ENCODE measurements at places on chromosomes 6 and 20.

DNA sequence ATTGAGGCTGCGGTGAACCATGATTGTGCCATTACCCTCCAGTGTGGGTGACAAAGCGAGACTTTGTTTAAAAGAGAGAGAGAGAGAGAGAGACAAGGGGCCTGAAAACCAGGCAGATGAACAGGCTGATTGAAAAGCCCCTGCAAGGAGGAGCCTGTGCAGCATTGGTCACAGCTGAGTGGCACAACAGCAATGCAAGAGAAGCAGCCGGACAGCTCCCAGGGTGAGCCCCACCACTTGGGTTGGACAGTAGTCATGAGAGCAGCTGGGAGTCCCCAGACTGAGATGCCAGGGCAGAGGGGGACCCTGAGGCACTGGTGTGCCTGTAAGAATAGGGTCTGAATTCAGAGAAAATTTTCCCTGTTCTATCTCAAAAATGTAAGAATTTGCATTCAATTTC lies 10.2 kb downstream of the DNPH1 start:
- no peak for DNase-seq

- no peak for DNase-seq
Observed at GRCh38 chr6:145209272-145209671, 526.0 kb downstream of the EPM2A start.

GRCh38 chr6:145906144-145906543 lies 58.0 kb downstream of the SHPRH start:
- DNase-seq: no peak

DNA sequence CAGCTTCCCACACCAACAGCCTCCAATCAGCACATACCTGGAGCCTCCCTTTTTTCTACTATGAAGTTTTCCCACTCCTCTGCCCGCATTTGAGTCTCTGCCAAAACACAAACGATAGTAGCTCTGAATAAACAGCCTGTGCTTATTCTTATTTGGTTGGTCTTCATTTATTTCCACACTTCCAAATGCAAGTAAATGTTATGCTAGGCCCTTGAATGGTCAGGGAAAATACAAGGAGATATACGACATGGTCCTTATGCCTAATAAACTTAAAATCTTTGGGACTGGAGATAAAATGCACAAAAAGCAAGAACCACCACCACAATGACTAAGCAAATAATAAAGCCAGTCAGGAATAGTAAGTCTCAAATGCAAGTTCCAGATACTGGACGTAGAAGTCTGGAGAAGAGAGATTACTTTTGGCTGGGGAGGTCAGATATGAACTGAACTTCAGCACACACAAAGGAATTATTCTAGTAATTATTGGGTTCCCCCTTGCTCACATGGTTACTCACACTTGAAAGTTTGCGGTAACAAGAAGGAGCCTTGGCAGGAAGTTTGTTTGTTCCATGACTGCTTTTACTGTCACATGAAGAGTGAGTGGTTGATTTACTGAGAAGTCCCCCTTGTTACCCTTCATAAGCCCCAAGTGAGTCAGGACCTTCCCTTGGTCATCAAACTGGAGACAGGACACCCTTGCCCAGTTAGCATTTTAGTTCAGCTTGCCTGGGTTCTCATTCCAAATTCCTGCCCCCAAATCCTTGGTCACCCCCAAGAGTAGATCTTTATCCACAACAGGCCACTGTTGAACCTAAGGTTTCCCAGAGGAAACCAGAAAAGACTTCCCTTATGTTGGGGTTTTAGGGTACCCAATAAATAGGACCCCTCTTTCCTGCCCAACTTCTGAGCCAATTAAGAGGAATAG lies 511.2 kb upstream of the JARID2 start:
- no peak for DNase-seq

DNA sequence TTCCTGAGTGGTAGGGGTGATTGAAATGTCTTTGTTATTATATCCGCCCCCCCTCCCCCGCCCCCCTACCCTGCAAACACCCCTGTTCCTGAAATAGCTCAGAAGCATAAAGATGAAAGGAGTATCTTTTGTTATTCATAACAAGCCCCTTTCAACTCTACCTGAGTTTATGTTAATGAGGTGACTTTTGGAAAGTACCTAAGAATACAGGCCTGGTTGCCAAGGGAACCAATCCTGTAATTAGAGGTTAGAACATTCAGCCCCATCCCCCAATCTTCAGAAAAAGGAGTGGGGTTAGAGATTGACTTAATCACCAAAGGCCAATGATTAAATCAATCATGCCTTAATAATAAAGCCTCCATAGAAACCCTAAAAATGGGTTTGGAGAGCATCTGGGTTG lies 979.2 kb upstream of the GJE1 start:
- no peak for DNase-seq

- DNase-seq: no peak
Observed at GRCh38 chr20:4800676-4801449, 79.2 kb downstream of the PRND start.

DNA sequence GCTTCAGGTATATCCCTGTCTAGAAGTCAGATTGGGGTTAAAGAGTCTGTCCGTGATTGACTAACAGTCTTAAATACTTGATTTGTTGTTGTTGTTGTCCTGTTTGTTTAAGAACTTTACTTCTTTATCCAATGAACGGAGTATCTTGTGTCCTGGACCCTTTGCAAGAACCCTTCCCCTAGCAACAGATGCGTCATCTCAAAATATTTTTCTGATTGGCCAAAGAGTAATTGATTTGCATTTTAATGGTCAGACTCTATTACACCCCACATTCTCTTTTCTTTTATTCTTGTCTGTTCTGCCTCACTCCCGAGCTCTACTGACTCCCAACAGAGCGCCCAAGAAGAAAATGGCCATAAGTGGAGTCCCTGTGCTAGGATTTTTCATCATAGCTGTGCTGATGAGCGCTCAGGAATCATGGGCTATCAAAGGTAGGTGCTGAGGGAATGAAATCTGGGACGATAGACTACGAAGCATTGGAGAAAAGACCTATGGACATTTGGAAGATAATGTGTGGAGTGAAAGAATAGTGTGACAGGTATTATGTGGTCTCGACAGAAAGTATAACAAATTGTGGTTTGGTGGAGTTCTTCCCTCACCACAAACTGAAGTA lies at the start of gene HLA-DRA:
TSS of gene HLA-DRA (plus strand) at position 286 of the 613 bp plus-strand sequence. CDS start at position 350, 64 bp downstream.
- DNase-seq: no peak

DNA sequence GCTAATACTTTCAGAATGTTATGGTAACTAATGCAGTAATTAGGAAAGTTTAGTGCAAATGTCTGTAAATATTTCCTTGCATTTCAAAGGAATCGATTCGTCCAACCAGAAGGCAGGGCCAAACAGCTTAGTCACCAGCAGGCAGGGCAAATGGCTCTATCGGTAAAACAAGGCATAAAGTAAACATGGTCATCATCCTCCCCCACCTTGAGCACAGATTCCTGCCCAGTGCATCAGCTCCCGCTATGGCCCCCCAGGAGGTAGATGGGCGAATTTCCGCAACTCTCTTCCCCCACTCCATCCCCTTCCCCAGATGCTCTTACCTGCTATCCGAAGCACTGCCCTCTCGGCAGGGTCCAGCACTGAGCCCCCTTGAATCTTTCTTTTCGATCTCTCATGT lies 103.8 kb upstream of the BEND6 start:
- no peak for DNase-seq

GRCh38 chr6:53107091-53107490 lies 41.5 kb downstream of the GCM1 start:
- DNase-seq: no peak

GRCh38 chr20:43942201-43942590 lies 27.5 kb downstream of the TOX2 start:
- DNase-seq: no peak

DNA sequence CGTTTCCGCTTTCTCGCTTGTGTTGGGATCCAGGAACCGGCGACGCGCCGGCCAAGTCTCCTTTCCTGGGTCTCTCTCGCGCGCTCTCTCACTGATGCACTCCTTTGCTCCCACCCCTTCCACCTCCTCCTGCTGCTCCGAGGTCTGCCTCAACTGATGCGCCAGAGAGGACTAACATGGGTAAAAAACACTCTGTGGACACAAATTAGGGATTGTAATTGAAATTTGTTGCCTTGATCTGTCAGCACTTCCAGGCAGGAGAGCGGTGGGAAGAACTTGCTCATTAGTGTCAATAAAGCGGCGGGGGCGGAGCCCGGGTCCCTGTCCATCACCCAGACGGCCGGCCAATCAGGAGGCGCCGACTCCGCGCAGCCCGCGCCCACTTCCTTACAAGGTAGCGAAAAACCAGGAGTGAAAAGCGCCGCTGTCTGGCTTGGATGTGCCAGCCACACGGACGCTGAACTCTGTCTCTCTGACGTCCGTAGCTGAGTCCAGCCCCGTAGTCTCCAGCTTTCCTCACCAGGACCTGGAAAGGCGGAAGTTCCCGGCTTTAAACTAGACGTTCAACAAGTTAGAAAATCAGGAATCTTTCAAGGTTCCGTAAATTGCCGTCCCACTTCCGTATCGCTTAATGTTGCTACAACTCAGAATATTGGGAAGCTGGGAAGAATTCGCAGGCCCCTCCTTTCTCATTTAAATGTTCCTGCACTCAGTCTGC lies at the start of gene TBX18:
TSS of gene TBX18 (minus strand) at position 267 of the 718 bp plus-strand sequence. CDS start 417 bp downstream, outside the sequence.
- no peak for DNase-seq

DNA sequence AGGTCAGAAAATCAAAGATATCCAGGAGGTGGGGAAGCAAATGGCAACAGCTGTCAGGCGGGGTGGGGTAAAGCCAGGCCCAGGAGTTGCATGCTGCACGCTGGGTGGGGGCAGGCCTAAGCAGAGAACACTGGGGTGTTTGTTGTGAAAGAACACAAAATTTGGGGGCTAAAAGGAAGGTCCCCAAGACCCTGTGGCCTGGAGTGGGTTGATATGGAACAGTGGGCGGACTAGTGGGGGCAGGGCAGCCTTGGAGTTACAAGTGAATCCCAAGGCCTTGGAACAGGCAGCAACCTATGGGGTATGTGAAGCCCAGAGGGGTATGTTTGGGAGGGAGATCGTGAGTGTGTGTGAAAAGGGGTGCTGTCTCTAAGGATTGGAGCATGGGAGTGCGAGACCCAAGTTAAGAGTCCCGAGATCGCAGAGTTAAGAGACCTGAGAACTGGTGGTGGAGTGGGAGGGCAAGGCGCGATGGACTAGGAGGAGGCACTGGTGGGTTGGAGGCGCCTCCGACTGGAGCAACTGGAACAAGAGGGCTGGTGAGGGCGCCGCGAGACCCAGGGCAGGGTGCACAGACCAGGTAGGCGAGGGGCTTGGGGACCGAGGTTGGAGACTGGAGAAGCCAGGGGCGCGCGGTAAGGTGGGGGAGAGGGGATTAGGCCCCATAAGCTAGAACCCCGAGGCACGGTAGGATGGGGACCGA lies 658 bp downstream of the CUL7 start:
- DNase-seq: no peak

DNA sequence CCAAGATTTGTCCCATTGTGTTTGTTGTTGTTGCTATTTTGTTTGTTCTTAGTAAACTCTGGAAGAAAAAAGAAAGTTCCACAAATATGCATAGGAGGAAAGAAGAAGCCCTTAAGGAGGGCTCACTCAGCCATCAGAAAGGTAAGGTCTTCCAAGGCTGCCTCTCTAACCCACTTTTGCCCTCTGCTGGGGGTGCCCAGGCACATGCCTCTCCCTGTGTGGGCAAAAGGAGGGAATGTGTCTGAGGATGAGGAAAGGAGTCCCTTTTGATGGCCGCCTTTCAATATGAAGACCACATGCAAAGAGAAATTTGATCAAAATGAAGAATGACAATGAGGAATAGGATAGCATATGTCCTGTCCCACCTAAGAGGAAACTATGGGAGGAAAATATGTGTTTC lies 248.2 kb upstream of the POU3F2 start:
- no peak for DNase-seq

- no peak for DNase-seq
Observed at GRCh38 chr20:38252292-38253288, 7.9 kb downstream of the KIAA1755 start.

DNA sequence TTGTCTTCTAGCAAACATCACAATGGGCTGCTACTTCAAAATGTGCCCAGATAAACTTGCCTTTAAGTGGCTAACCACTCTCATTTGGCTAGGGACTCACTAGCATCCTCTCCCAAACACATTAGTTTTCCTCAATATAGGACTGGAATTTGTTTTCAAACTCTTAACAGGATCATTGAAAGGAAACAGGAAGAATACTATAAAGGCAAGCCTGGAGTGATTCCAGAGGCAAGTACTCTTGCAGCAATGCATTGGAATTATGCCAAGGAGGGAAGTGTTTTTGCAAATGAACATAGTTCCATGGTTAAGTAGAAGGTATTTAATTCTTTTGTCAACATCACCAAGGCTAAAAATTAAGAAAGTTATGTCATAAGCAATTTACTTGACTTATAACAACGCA lies 12.2 kb downstream of the EPHA7 start:
- DNase-seq: no peak
